HS-5 (cell line): ENCODE measurements at places on chromosomes 3 and 15.

GRCh38 chr3:160822936-160823335, 66.9 kb downstream of the PPM1L start:
- no peak for DNase-seq

- DNase-seq, result no peak
These were observed 62.7 kb downstream of the DGKG start for GRCh38 chr3:186299327-186299726.

DNA sequence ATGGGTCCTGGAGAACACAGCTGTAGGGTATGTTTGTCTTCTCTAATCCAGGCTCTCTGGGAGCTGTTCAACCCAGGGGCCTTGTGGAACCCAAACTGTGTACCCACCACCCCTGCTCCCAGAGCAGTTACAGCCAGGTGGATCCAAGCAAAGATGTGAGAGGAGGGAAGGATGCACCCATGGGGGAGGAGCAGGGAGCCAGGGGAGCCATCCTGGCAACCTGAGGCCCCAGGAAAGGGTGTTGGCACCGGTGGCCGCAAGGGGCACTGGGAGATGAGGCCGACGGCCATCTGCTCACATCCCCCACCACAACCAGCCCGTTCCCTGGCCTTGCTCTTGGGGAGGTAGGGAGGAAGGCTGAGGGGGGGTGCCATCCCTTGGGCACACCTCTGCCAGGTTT, 43.2 kb downstream of the CMTM6 start:
- no peak for DNase-seq

DNA sequence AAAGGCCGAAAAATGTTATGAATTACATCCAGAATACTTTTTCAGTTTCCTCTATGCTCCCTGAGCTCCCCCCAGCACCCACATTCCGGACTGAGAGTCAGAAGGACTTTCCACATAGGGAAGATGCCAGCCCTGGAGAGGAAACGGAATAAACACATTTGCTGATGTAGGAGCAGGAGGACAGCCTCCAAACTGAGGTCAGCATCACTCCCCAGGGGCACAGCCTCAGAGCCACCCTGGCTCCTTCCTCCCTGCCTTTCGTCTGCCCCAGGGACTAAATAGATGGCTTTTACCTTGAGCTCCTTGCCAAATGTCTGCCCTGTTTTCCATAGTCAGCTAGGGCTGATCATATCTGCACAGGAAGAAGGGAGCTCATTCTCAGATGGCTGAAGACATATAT, 22.6 kb upstream of the SLCO2A1 start:
- DNase-seq, result no peak

DNA sequence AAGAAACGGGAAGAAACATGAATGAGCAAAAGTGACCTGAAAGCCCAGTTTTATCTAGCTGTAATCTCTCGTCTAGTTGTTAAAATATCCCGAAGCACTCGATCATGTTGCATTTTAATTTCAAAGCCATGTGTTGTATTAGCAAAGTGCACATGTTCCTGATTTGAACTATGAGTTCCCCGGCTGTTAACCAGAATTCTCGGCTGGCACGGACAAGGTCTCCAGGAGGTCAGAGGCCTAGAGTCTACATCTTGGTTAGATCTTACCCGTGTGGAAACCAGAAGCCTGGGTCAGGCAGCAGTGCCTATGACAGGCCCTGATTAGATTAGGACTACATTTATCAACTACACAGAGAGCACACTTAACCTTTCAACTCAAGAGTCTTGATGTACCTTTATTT, 195.8 kb downstream of the CDIN1 start:
- no peak for DNase-seq
